ENCODE measurements at places on chromosomes 7 and 10.
A peak's percentile ranks its signal among the peaks of the same experiment; 100 is the strongest.

DNA sequence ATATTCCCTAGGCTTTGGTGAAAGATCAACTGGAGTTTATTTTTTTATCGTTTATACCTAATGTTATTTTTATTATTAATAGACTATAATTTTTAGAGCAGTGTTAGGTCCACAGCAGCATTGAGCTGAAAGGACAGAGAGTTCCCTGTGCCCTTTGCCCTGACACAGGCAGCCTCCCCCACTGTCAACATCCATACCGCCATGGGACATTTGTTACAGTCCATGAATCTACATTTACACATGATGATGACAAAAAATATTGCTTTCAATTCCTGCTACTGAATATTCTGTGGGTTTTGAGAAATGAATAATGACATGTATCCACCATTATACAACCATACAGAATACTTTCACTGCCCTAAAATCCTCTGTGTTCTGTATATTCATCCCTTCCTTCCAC is 1297.5 kb upstream of the SORCS1 start:
- no peak for DNase-seq
- H3K27me3 ChIP-seq = peaks cover 20% of the 10 kb centered on the region
- H3K4me3 ChIP-seq = no peak overlapping the region
- H3K4me1 ChIP-seq = no peaks in the 10 kb centered on the region
- no peaks in the 10 kb centered on the region for H3K36me3 ChIP-seq

- no peak overlapping the region for H3K4me3 ChIP-seq
- DNase-seq = peak; percentile 27
These were observed 7.3 kb upstream of the ASB4 start for GRCh38 chr7:95478272-95479037.

GRCh38 chr10:45239642-45240041 is 75.8 kb downstream of the OR13A1 start:
- no peaks in the 10 kb centered on the region for H3K36me3 ChIP-seq
- no peak overlapping the region for H3K27ac ChIP-seq
- peak; percentile 36 for DNase-seq
- no peak overlapping the region for H3K4me3 ChIP-seq
- no peaks in the 10 kb centered on the region for H3K4me1 ChIP-seq

GRCh38 chr10:60310740-60311139 is 78.9 kb downstream of the ANK3 start:
- H3K4me1 ChIP-seq = peaks cover 26% of the 10 kb centered on the region
- H3K4me3 ChIP-seq = no peak overlapping the region
- no peak for DNase-seq
- H3K27me3 ChIP-seq = no peaks in the 10 kb centered on the region

DNA sequence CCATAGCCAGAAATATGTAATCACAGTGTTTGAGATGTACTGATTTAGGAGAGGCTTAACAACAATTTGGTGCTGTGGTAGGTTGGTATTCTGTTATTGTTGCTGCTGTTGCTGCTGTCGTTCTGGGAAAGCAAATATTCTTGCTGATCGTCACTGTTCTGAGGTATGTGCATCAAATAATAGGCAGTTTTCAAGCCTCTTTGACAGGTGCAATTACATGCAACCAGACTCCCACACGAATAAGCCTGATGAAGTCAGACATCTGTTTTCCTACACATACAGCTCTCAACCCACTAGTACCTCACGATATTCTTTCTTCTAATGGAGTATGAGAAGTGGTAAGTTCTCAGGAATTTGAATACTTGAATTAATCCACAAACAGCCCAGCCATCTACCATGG is 46.7 kb upstream of the NRG3 start:
- H3K27me3 ChIP-seq = no peaks in the 10 kb centered on the region
- H3K36me3 ChIP-seq = no peaks in the 10 kb centered on the region
- H3K4me1 ChIP-seq = no peaks in the 10 kb centered on the region
- no peak for DNase-seq
- H3K27ac ChIP-seq = no peak overlapping the region
- no peak overlapping the region for H3K4me3 ChIP-seq

Measured in cardiac muscle cell (in vitro differentiated cells and primary cell).